ENCODE measurements at places on chromosomes 6 and 20. TPM values are rescaled to one million over a fixed set of nuclear protein-coding genes. Genes with fewer than 3 reads are reported as not detected.

Gene TAAR9
- not detected for polyA plus RNA-seq

Gene FOXC1
- polyA plus RNA-seq, result 1.7 TPM

Gene PEX6
- 15.0 TPM for polyA plus RNA-seq

Gene PCK1
- 0.24 TPM for polyA plus RNA-seq

Gene SRSF6
- 168 TPM for polyA plus RNA-seq

Gene PPIL6
- polyA plus RNA-seq, result 5.2 TPM

Gene AFDN
- 45.7 TPM for polyA plus RNA-seq

Gene MYL9
- polyA plus RNA-seq, result 544 TPM

Gene FNDC1
- polyA plus RNA-seq, result 193 TPM

DNA sequence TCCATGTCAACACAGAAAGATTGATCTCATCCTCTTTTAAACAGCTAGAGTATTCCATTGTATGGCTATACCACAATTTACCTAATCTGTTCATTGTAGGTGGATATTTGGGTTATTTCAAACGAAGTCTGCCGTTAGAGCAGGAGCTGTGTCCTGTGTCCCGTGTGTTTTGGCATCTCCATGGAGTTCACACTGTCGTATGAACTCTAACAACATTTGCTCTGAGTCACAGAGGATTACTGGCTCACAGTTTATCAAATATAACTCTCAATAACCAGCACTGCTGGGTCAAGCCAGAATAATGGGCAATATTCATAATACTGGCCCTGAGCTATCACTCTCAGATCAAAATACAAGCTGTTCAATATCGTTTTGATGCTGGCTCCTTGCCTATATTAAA, 16.4 kb downstream of the TRAM2 start:
- no peak for DNase-seq

GRCh38 chr6:35683267-35683666, 5.4 kb downstream of the FKBP5 start:
- DNase-seq, result no peak

- DNase-seq, result no peak
Measured at GRCh38 chr6:28523241-28523622, 2.4 kb upstream of the GPX5 start.

GRCh38 chr6:56043761-56044160, 168.4 kb upstream of the BMP5 start:
- no peak for DNase-seq

GRCh38 chr6:144756469-144756868, 471.3 kb downstream of the UTRN start:
- DNase-seq, result no peak

DNA sequence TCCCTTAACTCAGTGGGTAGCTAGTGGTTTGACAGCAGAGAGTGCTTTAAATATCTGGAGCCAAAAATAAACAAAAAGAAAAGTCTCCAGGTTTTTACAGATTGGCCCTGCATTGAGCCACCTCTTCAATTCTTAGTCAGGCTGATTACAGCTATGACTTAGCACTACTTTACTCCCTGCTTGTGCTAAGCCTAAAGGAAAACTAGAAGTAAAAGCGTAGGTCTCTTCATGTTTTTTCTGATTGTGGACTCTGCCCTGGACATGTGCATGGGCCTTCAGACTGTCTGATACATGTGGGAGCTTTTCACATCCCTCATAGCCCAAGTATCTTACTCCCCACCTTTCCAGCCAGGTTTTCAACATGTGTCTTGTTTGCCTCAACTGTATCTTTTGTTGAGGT, 33.3 kb downstream of the KPNA5 start:
- DNase-seq, result no peak

DNA sequence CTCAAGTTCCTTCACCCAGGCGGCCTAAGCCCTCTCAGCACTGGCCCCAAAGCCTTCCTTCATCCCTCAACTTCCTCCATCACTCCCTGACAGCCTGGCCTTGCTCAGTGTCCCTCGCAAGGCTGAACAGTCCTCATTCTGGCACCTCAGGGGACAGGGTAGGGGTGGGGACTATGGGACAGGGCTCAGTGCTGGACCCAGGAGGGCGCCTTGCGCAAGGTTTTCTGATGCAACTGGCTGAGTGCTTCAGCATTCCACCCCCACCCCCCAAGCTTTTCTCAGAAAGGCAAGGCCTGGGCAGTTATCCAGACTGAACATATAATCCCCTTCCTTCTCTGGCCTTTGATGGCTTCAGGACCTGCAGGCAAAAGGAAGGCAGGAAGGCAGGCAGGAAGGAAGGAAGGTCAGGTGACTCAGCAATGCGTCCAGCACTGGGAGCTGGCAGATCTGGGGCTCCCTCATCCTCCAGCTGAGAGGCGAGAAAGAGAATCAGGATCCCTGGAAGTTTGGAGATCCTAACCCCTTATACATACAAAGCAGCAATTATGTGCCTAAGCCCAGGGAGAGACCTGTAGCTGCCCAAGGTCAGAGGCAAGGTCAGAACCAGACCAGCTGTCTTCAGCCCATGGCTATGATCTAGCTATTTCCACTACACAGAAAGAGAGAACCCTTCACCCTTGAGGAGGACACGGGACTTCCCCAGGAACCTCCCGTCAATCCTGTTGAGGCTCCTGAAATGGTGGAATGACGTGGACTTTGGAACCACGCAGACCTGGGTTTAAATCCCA, 8.6 kb upstream of the TRIB3 start:
- DNase-seq, result peak; percentile 14

DNA sequence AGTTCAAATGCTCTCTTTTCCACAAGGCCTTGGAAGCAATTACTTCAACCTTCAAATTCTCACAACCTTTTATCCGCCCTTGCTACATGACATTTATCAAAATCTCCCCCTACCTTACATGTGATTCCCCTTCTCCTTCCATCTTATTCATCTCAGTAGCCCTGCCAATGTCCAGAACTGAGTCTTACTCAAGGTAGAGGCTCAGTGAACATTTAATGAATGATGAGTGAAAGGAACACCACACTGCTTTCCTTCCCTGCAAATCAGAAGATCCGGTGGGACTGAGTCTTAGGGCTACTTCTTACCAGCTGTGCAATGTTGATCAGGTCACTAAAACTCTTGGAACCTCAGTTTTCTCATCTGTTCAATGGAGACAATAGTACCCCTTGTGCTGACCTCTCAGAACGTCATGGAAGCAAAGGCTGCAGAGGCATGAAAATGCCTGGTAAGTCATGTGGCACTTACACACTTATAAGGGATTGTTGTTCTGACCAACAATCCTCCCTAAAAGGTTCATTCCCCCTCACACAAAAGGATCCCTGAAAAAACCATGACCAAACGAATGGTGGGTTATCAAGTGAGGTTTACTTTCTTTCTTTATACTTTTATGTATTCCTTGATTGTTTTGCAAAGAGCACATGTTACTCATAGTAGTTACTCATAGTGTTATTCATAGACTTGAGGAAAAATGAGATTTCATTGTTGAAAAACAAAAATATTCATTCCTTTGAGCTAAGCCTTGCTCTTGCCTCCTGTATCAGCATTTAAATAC, 6.5 kb downstream of the MDGA1 start:
- no peak for DNase-seq

GRCh38 chr20:44224637-44225036, 14.1 kb upstream of the OSER1 start:
- no peak for DNase-seq

GRCh38 chr20:47451602-47451904, 50.1 kb upstream of the NCOA3 start:
- no peak for DNase-seq

- DNase-seq, result no peak
Measured at GRCh38 chr6:88548891-88549505, 382.9 kb upstream of the CNR1 start.

DNA sequence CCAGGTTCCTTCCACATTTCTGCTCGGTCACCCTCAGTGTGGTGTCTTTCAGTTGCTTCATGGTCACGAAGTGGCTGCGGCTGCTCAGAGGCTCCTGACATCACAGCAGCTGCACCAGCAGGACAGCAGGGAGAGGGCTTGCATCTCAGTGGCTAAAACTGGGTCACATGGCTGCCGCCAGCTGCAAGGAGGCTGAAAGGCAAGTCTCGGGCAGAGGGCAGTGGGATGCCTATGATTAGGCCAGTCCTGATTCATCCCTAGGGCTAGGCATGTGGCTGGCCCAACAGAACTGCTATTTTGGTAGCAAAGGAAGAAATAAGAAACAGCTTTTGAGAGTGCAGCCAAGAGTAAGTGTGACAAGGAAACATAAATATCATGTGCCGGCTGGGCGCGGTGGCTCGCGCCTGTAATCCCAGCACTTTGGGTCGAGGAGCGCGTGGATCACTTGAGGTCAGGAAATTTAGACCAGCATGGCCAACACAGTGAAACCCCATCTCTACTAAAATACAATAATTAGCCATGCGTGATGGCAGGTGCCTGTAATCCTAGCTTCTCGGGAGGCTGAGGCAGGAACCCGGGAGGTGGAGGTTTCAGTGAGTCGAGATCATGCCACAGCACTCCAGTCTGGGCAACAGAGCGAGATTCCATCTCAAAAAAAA, 46.6 kb downstream of the RBM38 start:
- DNase-seq, result no peak

- no peak for DNase-seq
Measured at GRCh38 chr6:112366695-112367553, 19.8 kb downstream of the RFPL4B start.

DNA sequence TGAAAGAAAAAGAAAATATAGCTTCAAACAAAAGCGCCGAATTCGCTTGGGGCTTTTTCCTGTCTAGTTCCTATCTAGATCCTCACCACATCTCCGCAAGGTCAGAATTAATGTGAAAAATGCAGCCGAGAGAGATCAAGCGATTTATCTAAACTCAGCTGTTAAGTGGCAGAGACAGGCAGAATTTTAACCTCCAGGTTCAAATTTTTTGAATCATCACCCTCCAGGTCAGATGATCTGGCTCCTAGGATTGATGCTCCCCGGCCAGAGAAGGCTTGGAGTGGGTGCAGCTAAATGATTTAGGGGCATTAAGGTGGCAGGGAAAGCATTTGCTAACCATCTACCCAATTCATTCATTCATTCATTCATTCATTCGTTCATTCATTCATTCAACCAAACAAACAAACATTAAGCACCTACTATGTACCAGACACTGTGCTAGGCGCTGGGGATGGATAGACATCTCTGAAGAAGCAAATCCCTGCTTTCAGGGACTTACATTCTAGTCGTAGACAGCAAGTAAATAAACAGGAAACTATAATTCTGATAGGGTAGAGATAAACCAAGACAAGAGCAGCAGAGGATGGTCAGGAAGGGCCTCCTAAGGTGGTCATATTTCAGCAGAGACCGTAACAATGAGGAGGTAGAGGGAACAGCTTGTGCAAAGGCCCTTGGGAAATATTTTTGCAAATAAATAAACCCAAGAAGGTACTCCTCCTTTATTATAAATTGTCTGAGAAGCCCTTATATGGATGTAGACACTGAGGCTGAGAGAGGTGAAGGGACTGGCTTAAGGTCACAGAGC, 672 bp upstream of the UBE2V1 start:
- DNase-seq, result no peak

- DNase-seq, result peak; percentile 96
Measured at GRCh38 chr20:3686867-3687321, 5.1 kb upstream of the ADAM33 start.

DNA sequence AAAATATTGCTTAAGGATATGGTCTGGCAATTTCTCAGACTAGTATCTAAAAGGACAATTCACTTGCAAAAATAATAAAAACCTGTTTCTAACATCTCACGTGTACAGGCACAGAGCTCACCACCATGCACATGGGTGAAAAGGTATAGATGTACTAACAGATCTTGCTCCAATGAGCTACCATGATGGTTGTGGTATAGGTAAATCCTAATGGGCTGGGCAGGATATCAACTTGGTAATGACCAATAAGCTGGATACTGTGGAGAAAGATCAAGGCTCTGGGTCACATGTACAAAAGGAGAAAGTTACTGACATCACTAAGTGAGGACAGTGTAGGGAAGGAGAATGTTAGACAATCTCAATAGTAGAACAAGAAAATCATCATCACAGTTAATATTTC, 111.0 kb upstream of the NUP153 start:
- no peak for DNase-seq

GRCh38 chr20:48740292-48740649, 87.5 kb downstream of the PREX1 start:
- no peak for DNase-seq

DNA sequence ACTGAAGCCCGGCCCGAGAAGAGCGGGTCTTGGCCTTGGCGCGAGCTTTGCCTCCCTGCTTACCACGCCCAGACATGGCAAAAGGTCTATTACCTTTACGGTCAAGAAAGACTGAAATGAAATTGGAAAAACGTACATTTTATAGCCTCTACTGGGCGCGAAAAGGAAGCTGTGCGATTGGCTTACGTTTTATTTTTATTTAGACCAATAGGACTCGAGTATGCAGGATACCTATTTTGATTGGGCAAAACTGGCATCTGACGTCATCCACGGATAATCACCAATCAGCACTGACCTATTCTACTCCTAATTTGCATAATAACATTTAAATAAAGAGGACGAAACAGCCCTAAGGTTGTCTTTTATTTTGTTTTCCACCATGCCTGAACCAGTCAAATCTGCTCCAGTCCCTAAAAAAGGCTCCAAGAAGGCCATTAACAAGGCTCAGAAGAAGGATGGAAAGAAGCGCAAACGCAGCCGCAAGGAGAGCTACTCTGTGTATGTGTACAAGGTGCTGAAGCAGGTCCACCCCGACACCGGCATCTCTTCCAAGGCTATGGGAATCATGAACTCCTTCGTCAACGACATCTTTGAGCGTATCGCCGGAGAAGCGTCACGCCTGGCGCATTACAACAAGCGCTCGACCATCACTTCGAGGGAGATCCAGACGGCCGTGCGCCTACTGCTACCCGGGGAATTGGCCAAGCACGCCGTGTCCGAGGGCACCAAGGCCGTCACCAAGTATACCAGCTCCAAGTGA, 97.4 kb downstream of the OR2B2 start:
- DNase-seq, result peak; percentile 97

DNA sequence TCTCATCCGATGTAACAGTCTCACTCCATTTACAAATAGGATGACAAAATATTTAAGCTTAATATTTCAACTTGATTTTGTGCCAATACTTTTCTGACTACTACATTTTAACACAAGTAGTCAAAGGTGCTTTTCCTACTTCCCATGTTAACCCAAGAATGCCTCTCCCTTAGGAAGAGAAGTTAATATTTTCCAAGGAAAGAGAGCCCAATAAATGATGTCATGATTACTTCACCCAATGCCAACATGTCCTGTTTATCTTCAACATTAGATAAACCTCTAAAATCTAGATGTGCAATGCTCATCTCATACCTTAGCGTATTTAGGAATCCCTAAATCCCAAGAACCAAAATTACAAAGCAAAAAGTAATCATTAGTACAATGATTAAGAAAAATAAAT, 156.7 kb upstream of the TENT5A start:
- no peak for DNase-seq

GRCh38 chr20:7274870-7275269, 507.4 kb downstream of the BMP2 start:
- no peak for DNase-seq

DNA sequence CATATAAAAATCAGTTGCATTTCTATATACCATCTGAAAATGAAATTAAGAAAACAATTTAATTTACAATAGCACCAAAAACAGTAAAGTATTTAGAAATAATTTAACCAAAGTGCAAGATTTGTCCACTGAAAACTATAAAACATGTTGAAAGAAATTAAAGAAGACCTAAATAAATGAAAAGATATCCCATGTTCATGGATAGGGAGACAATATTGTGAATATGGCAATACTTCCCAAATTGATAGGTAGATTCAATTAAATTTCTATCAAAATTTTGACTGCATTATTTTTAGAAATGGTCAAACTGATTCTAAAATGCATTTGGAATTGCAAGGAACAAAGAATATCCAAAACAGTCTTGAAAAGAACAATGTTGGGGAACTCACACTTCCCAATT, 17.6 kb upstream of the POU3F2 start:
- DNase-seq, result no peak

- DNase-seq, result no peak
Measured at GRCh38 chr6:34760108-34760507, 2.8 kb downstream of the SNRPC start.

- DNase-seq, result no peak
Measured at GRCh38 chr6:11929241-11929835, 82.8 kb upstream of the HIVEP1 start.
